ENCODE measurements at places on chromosomes 12 and 14.
A peak's percentile ranks its signal among the peaks of the same experiment; 100 is the strongest.

DNA sequence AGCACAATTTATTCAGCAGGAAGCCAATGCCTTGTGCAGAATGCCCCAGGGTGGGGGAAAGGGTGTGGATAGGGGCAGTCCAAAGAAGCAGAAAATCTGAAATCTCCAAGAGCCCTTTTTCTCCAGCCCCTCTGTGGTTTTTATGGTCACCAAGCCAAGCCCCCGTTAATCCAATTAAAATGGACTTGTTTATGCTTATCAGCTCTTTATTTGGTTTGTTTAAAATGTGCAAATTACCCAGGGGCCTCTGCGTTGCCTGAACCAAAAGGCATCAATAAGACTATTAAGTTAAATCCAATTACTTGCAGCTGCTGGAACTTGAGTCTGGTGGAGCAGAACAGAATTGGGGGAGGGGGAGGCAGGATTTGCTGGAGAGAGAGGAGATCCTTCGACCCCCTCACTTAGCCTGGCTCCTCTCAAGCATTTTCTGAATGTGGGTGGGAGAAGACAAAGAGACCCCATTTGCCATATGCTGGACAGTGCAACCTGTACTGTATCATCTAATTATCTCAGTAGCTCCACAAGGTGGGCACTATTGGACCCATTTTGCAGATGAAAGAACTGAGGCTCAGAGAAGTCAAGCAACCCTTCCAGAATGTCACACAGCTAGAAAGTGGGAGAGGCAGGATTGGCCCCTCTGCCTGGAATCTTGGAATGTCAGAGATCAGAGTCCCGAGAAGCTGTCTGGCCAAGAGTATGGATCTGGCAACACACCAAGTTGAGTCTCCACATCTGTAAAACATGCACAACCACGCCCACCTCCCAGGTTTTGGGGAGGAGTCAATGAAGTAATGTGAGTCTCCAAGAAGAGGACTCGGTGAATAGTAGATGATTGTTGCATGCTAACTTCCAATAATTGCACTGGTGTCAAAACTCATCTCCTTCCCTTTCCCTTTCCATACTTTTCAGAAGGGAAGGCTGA is 66.9 kb downstream of the CMKLR1 start:
- no peak for DNase-seq

- DNase-seq, result no peak
These were observed 179.4 kb downstream of the PHLDA1 start for GRCh38 chr12:75852143-75852542.

DNA sequence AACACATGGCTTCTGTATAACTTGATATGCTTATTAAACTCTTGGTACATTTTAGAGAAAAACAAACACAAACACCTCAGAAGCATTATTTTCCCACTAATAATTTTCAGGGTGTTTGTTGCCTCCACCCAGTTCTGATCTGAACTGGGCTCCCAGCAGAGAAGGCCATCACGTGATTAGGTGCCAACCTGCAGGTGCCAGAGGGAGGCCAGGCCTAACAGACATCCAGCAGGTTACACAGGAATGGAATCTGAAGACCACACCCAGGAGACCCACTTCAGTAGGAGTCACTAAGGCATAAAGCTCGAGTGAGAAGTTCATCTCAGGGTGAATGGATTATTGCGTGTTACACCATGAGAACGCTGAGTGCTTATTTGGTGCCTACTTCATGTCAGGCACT is 8.9 kb downstream of the SLC6A12 start:
- DNase-seq, result no peak

- DNase-seq, result no peak
These were observed 181.6 kb upstream of the LMNTD1 start for GRCh38 chr12:25734529-25735180.

DNA sequence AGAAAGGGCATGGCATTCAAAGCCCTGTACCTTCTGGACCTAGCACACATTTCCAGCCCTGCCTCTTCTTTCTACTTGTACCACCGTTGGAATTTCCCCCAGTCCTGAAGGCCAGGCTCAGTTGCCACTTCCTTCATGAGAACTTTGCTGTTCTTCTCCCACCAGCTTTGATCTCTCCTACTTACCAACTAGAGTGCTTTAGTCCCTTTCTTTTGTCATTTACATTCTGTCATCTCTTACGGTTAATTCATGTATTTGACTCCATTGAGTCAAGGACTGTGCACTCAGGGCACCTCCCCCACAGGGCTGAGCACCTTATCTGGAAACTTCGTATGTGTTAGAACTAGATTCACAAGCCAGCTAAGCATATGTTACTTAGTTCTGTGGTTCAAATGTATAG is 26.3 kb downstream of the BICDL1 start:
- DNase-seq, result no peak

- DNase-seq, result no peak
These were observed 4.2 kb downstream of the SH2B3 start for GRCh38 chr12:111409780-111410430.

DNA sequence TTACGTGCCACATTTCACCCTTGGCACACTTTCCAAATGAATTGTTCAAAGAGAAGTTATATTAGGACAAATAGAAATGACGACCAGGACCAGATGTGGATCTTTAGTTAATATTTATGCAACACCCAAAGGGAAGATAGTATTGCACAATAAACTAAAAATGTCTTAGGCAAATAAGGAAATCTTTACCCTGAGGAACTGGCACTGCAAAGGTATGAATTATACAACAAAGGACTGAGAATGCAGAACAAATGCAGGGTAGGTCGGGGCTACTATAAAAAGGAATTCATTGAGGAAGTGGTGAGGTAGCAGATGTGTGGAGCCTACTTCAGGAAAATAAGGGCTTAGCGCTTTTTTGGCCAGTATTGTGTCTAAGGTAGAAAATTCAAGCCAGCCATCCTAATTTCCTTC is 3.9 kb upstream of the TMTC2 start:
- no peak for DNase-seq

DNA sequence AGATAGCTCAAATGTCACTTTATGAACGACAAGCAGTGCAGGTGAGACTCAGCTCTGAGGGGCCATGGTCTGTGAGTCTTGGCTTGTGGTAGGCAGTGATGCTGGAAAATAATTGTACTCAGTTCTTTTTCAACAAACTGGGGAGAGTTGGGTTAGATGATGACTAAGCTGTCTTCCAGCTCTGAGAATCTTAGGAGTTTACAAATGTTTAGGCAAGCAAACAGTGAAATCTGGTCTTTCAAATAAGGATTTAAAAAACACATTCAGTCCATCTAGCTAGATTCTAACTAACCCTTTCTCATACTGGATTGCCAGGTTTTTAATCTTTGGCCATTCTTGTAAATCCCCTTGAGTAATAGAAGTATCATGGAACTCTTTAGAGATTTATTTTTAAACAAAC is 3.4 kb downstream of the PHC1 start:
- no peak for DNase-seq

DNA sequence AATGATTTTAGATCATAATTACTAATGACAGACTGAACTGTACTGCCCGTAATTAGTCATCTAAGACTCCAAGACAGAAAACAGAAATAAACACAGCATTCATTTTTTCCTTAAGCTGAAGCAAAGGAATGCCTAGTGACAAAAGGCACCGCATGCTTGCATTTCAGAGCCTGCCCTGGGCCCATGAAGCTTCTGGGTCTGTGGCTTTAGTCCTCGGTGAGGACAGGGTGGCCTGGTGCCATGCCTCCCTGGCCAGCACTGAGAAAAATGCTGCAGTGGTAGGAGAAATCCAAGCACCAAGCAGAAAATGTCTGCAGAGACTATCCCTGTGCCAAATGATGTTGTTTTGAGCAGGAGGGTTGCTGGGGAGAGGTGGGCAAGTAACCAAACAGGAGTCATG is 171.6 kb downstream of the CALM1 start:
- no peak for DNase-seq

GRCh38 chr12:6042446-6042845 is 82.0 kb downstream of the VWF start:
- no peak for DNase-seq

DNA sequence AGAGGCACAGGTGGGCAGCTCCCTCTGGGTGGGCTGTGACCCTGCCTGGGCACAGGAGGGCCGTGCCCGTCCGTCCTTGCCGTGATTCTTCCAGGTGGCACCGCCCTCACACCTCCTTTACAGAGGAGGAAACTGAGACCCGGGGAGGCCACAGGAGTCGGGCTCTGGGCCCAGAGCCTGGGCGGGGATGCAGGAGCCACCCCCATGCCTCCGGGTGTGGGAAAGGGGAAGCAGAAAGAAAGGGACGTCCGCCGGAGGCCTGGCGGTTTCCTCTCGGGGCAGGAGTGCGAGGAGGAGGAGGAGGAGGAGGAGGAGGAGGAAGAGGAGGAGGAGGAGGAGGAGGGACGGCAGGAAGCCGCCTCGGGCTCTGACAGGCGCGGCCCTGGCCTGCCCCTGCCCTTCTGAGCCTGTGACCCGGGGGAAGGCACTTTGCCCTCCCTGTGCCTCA is 23.0 kb downstream of the SH2B3 start:
- DNase-seq, result no peak

DNA sequence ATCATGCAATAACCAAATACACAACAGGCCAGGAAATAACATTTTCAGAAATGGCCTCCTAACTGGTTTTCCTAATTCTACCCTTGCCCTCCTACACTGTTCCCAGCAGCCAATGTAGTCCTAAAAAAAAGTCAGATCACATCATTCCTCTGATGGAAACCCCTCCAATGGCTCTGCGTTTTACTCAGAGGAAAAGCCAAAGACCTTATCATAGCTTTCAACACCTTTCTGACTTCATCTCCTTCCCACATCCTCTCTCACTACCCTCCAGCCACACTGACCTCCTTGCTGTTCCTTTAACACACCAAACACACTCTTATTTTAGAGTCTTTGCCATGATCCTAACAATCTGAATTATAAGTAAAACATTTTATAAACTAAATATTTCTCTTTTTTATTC is 1.1 kb downstream of the MED6 start:
- DNase-seq, result no peak

- no peak for DNase-seq
These were observed 41.9 kb upstream of the PSMA6 start for GRCh38 chr14:35250319-35250718.

GRCh38 chr12:22881878-22882385 is 257.0 kb downstream of the ETNK1 start:
- no peak for DNase-seq

- no peak for DNase-seq
These were observed 98.8 kb downstream of the FRMD6 start for GRCh38 chr14:51750542-51750941.

DNA sequence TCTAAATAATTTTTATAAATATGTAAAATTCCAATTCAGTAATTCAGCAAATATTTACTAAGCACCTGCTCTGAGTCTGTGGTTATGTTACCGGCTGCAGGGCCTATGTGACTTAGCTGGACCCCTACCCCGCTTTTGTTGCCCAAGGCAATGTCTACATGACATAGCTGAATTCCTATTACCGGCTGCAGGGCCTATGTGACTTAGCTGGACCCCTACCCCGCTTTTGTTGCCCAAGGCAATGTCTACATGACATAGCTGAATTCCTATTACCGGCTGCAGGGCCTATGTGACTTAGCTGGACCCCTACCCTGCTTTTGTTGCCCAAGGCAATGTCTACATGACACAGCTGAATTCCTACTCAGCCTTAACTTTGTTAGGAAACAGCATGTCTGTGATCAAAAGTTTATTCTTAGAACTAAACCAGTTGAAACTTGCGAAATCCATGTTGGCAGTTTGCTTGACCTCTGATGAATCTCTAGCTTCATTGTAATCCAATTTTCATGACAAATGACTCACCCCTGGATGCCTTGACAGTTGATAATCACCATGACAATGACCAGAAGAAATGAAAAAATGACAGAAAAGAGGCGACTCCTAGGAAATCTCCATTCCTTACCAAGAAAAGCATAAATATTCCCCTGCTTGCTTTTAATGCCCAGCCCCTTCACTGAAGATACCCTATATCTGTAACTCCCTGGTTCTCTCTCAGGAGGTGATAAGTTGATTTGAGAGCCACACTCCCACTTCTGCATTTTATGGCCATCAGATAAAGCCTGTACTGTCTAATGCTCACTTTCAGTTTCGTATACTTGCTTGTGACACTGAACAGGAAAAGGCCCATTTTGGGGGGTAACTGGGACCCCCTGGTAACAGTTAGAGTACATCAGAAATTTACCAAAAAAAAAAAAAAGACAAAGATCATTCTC is 148.4 kb upstream of the SYT10 start:
- peak; percentile 40 for DNase-seq

GRCh38 chr14:100083706-100084105 is 18.5 kb downstream of the EVL start:
- DNase-seq, result no peak

DNA sequence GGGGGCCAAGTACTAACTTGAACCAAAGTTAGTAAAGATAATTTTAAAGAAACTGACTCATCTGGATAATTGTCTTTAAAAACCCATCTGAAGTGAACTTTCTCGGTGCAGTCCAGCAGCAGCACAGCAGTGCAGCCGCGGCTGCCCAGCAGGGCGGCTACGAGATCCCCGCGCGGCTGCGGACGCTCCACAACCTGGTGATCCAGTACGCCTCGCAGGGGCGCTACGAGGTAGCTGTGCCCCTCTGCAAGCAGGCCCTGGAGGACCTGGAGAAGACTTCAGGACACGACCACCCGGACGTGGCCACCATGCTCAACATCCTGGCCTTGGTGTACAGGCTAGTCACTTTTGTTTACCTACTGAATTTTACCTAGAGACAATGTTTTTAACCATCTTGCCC is 33.6 kb downstream of the KLC1 start:
- DNase-seq, result no peak

DNA sequence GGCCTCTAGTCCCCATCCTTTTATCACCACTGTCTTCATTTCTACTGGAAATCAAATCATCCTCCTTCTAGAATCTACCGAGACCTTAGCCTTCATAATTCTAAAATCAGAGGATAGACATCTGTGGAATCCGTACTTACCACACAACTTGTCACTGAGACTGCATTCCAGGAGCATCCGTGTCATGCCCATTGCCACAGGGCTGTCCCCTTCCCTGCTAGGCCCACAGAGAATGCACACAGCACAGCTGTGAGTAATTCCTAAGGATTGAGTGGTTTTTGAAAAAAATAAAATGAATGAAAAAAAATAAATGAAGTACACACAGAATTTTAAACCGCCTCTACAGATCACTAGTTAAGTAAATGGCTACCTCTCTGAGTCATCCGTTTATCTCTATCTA is 21.0 kb upstream of the MAGOHB start:
- no peak for DNase-seq

DNA sequence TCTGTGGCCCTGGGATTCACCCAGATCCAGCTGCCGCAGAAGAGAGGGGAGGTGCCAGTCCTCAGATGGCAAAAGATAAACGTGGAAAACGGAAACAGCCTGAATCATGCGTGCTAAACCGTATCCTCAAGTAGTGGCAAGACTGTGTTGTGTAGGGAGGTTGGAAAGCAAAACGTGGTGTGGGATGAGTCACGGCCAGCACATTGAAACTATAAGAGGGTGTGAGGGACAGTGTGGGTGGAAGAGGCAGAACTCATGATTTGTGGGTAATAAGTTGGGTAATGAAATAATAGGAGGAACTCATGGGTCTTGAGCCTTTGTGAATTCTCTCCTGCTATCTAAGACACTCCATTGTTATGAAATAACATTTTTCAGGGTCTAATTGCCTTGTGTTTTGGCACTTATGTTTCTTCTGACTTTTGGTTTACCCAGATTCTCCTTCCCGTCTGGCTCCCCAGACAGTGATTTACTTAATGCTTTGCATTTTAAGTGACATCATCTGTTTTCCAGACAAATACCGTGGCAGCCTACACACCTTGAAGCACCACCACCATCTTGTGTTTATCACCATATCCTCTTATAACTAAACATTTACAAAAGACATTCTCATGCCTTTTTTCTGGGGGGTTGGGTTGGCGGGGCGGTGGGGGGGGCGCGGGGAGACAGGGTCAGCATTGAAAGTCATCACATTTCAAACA is 62.3 kb upstream of the PTCSC3 start:
- DNase-seq, result no peak

Data from fibroblast of the conjunctiva (primary cell).